ENCODE measurements at places on chromosomes 11 and 22.

DNA sequence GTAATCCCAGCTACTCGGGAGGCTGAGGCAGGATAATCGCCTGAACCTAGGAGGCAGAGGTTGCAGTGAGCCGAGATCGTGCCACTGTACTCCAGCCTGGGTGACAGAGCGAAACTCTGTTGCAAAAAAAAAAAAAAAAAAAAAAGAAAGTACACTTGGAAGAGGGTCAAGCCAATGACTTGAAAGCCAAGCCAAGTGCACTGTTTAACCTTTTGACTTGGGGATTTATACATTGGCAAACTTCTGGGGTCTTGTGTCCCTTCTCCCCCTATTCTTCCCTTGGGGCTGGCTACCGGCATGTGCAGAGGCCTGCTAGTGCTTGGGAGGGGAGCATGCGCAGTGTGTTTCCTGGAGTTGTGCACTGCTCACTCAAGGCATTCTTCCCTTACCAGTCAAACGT is 14.3 kb upstream of the THRSP start:
- no peak for DNase-seq

- DNase-seq, result no peak
Observed at GRCh38 chr11:6638429-6638828, 17.2 kb downstream of the DCHS1 start.

- peak; percentile 41 for DNase-seq
Observed at GRCh38 chr22:37428649-37429586, 1.6 kb upstream of the ELFN2 start.

DNA sequence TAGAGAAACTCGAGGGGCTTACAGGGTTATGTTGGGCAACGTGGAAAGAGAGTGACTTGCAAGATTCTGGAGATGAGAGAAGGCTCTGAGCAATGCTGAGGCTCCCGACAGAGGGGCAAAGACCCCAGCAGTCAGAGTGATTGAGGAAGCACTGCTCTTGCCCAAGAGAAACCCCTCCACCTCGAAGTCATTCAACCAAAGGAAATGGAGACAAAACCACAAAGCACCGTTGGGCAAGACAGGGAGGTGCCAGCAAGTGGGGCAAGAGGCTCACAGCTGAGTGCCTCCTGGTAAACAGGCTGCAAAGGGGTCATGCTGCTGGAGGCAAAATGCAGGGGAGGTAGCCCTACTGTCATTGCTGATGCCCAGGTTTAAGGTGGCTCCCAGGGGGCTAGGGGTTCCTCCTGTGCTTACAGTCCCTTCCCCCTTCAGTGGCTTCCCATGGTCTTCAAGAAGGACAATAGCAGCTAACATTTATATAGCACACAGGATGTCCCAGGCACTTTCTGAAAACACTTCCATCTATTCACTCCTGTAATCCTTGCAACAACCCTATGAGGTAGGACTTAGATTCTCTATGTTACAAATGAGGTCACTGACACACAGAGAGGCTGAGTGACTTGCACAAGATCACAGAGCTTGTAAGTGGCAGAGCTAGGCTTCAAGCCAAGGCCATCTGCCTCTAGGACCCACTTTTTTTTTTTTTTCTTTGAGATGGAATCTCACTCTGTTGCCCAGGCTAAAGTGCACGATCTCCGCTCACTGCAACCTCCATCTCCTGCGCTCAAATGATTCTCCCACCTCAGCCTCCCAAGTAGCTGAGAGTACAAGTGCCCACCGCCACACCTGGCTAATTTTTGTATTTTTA is 18.1 kb upstream of the MYH9 start:
- no peak for DNase-seq

DNA sequence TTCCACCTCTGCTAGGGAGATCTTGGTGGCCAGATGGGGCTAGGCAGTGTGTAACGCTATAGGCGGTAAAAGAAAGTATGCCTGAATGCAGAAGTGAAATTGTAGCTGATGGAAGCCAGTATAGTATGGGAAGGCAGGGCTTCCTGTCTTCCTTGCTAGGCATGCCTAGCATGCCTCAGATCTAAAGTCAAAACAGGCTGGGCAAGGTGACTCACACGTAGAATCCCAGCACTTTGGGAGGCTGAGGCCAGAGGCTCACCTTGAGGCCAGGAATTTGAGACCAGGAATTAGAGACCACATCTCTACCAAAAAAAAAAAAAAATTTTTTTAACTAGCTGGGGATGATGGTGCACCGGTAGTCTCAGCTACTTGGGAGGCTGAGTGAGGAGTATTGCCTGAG is 281.7 kb upstream of the MTNR1B start:
- peak; percentile 38 for DNase-seq

GRCh38 chr11:70072861-70073755 is 5.0 kb upstream of the ANO1 start:
- DNase-seq, result no peak

DNA sequence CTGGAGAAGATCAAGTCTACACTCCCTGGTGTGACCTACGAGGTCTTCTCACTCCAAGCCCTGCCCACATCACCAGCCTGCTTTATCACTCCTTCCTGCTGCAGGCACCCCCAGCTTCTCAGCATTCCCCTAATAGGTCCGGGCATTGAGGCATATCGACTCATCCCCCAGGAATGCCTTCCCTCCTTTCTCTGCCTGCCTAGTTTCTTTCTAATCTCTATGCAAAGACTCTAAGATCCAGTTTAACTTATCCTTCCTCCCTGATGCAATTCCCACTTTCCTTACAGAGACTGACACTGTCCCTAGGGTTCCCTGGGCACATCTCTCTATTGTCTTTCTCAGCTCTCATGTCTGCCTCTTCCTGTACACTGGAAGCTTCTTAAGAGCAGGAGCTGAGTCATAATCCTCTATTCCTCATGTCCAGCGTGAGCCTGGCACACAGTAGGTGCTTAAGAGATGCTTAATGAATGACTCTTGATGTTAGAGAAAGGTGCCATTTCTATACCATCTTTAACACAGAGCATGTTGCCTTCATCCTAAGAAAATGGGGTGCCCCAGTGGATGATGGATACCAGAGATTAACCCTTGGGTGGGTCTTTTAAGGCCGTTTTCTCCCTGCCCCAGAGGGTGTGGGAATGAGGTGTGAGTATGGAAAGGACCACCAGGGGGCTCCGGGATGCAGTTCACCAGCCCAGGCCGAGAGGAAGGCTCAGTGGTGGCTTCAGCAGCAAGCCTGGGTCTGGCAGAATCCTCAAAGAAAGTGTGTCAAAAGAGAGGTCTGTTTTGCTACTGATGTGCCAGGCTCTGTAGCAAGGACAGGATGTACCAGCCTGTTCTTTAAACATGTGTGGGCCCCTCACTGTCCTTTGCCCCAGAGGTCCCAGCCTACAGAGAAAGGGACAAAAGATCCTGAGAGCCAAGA is 34.7 kb downstream of the PARVA start:
- peak; percentile 100 for DNase-seq

DNA sequence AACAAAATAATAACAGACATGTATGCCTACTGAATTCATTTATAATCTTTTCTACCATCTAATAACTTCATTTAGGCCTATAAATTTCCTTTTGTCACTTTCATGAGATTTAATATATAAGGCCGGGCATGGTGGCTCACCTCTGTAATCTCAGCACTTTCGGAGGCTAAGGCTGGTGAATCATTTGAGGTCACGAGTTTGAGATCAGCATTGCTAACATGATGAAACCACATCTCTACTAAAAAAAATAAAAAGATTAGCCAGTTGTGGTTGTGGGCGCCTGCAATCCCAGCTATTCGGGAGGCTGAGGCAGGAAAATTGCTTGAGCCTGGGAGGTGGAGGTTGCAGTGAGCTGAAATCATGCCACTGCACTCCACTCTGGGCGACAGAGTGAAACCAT is 14.2 kb upstream of the NTM start:
- peak; percentile 83 for DNase-seq

DNA sequence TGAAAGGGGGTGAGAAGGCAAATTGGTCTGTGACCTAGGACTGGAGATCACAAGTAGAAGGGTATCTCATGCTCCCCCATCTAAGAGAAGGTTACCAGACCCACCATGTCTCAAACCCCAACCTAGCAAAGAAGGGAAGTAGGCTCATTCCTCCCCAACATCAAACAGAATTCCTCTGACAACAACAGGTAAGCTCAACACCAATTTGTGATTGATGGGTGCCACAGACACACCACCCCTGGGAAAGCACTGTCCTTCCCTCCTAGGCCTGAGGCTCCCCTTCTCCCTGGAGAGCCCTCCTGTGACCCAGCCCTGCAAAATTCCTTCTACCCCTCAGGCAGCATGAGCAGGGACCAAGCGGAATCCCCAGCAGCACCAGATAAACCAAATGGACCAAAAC is 154.3 kb downstream of the BUD13 start:
- DNase-seq, result no peak

- DNase-seq, result peak; percentile 82
Observed at GRCh38 chr11:26993965-26994457, at the start of gene FIBIN. FIBIN (plus strand) TSS chr11:26994112; CDS start chr11:26994527, 415 bp downstream.

- no peak for DNase-seq
Observed at GRCh38 chr11:70068345-70068744, 9.8 kb upstream of the ANO1 start.

DNA sequence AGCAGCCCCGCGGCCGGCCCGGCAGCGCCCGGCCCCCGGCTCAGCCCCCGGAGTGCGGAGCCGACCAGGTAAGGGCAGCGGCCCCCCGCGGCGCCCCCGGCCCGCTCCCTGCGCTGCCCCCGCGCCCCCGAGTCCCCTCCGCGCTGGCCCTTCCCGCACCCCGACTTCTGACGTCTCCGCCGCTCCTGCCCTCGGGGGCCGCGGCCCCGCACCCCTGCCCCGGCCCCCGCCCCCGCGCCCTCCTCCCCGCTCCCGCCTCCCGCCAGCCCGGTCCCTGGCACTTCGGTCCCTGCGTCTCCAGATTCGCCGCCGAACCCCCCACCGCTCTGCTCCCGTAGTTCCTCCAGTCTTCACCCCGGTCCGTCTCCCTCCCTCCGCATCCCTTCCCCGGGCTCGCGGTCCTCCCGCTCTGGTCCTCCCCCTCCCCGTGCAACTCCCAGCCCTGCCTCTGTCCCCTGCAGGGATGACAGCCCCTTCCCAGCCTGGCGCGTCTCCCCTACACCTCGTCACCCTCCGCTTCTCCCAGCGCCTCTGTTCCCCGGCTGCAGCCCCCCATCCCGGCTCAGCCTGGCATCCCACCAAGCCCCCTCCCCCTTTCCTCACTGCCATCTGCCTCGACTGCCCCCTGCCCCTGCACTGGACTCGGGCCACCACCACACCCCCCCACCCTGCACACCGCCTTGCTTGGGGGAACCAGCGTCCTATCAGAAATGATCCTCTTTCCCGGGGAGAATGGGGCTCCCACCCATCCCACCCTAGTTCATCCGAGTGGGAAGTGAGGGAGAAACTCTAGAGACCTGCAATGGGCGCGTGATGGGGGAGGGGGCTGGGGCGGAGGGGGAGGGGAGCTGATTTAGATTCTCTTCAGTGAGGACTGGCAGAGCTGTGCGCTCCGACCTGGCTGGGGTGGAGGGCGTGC is 531 bp downstream of the GRIK4 start:
- DNase-seq, result no peak
